Left renal pelvis (tissue), 4 donors: ENCODE measurements at places on chromosomes 3 and 15.

DNA sequence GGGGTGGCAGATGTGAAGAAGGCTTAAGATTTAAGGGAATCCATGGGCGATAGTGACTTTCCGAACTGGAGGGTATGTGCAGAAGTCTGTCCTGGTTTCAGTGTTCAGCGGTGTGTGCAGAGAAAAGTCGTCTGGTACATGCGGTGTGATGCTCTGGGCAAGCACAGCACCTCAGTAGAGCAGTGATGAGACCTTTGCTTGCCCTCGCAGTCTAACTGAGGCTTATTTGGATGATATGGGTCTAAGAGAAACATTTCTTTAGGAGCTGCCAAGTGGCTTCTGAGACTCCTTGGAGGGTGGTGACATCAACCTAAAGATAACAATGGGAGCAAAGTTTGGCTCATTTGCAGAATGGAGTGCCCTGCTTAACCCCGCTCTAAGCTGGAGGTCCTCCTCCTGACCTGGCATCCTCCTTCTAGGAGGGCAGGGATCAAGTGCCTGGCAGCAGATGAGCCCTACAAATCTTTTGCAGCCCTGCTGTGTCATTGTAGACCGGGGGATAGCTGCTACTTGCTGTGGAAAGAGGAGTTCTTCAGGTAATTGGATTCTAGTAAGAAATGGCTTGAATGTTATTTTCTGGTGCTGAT is 228.1 kb upstream of the AZI2 start:
- peak; percentile 2 for DNase-seq

GRCh38 chr15:53586799-53587198 is 172.7 kb downstream of the WDR72 start:
- no peak for DNase-seq

DNA sequence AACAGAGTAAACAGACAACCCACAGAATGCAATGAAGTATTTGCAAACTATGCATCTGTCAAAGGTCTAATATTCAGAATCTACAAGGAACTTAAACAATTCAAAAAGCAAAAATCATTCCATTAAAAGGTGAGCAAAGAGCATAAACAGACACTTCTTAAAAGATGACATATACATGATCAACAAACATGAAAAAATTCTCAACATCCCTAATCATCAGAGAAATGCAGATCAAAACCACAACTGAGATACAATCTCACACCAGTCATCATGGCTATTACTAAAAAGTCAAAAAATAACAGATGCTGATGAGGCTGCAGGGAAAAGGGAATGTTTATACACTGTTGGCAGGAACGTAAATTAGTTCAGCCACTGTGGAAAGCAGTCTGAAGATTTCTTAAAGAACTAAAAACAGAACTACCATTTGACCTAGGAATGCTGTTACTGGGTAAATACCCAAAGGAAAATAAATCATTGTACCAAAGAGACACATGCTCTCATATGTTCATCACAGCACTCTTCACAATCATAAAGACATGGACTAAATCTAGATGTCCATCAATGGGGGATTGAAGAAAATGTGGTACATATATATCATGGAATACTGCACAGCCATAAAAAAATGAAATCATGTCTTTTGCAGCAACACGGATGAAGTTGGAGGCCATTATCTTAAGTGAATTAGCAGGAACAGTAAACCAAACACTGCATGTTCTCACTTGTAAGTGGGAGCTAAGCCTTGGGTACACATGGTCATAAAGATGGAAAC is 393.3 kb upstream of the CBLB start:
- no peak for DNase-seq

DNA sequence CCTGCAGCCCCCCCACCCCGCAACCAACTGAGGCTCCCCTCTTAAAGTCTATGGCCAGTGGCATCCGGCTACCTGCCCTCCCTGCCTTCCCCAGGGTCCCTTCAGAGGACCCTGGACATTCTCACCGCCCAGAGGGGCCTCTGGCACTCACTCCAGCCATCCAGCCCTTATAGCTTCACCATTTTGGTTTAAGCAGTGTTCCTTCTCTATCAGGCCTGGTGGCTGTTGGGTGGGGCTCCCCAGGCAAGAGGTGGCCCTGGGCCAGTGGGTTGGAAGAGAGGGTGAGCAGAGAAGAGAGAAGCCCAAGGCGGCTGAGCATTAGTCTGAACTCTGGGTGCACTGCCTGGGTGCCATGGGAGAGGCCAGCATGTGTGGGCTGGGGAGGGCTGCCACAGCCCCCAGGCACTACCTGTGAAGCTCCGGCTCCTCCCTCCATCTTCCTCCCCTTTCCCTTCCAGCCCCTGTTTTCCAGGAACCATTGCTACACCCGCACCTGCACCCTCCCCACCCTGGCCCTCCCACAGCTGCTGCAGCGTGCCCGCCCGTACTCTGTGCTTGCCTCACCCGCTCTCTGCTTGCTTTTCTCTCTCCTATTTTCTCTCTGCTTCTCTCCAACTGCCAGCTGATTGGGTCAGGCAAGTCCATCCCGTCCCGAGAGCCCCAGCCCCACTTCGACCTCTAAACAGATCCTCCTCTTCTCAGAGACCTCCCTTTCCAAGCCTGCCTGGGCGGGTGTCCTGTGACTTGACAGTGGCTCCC is 168.2 kb downstream of the TBC1D2B start:
- no peak for DNase-seq

- DNase-seq: no peak
Measured at GRCh38 chr3:69313251-69313650, 72.6 kb downstream of the FRMD4B start.

GRCh38 chr3:184679056-184679816 is 32.6 kb downstream of the MAGEF1 start:
- DNase-seq: peak; percentile 72

DNA sequence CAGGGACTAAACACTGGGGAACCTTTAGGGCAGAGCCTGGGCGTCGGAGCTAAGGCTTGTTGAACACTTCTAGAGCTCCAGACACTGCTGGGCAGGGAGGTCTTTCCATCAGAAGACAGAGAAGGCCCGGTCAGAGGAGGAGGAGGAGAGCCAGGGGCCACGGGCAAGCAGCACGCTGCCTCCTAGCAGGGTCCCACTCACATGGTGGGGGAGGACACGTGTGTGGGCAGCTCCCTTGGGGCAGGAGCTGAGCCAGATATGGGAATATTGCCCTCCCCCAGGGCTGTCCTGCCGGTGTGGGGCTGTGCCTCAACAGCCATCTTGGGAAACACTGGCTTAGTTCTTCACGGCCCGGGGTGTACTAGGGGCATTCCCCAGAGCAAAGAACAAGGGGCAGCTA is 89.6 kb upstream of the TLE3 start:
- no peak for DNase-seq

DNA sequence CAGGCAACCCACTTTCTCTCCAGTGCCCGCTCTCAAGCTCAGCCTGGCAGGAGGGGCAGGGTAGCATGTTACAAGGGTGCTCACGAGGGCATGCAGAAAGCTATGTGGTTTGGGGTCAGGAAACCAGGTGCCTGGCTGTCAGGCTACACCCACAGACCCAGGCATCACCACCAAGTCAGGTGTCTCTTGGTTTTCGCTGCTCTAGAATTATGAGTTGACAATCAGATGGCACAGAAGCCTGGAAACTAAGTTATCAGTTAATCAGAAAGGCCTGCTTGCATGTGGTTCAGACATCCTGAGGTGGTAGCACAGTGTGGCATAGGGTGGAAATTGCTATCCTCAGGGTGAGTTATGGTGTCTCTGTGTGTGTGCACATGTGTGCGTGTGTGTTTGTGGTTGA is 16.2 kb upstream of the CCR9 start:
- no peak for DNase-seq

GRCh38 chr3:66037986-66038369 is 740 bp downstream of the MAGI1 start:
- DNase-seq: no peak

DNA sequence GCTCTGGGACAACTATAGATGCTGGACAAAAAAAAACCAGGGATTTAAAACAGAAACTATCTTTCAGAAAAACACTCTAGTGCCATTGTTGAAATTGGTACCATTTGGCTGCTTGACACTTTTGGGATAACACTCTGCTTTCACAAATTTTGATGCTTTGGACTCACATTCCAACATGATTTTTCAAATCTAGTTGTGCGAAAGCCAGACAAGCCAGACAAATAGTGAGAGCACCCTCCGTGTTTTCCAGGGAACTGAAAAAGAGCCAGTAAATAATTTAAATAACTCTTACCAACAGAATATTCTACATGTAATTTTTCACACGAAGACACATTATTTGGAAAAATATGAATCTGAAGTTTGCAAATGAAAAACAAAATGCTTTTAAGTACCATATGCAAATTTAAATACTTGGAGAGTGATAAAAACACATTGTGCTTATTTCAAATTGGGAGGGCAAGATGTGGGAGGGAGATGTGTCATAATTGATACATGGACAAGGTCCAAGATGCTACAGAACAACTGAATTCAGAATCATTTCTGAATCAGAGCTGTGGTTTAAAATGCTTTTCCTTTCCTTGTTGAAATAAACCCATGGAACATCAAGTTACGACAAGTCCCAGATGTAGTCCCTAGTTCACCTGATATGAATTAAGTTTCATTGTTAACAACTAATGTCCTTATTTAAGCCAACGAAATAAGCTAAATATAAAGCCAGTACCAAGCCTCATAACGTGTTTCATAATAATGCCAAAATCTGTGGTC is 144.2 kb upstream of the SOX2 start:
- no peak for DNase-seq

DNA sequence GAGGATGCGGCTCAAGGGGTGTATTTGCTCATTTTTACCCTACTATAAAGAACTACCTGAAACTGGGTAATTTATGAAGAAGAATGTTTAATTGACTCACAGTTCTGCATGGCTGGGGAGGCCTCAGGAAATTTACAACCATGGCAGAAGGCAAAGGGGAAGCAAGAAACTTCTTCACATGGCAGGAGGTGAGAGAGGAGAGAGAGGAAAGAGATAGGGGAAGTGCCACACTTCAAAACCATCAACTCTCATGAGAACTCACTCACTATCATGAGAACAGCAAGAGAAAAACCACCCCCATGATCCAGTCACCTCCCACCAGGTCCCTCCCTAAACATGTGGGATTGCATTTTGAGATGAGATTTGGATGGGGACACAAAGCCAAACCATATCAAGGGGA is 192.7 kb downstream of the DIPK2A start:
- no peak for DNase-seq

DNA sequence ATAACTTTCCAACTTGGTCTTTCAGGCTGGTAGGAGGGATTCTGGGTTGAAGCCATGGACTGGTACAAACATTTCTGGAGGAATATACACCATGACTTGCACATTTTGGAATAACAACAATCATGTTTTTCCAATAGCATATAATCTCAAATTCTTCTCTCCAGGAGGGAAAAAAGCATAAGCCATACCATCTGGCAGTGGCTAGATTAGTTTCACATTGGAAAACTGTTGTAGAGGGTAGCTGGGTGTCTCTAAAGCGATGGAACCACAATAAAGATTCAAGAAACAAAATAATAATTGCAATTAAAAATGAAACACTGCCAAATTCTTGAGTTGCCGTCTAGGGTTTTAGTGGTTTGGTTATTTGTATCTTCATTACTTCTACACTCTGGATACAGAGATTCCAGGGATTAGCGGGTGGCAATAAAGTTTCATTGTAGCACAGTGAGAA is 278.5 kb upstream of the RASGRP1 start:
- DNase-seq: no peak

DNA sequence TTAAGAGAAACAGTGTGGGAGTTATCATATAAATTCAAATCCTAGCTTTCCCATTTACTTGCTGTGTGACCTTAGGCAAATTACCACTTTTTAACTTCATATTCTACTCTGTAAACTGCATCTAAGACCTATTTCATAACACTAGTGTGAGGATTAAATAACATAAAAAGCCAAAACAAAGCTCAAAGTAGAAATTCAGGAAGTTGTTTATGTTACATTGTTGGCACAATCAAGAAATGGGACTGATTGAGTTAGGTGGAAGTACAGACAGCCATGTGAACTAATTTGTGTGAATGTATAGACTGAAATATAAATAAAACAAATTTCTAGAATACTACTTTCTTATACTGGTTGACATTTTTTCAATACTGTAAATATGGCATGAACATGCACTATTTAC is 131.7 kb downstream of the STAG1 start:
- DNase-seq: no peak

DNA sequence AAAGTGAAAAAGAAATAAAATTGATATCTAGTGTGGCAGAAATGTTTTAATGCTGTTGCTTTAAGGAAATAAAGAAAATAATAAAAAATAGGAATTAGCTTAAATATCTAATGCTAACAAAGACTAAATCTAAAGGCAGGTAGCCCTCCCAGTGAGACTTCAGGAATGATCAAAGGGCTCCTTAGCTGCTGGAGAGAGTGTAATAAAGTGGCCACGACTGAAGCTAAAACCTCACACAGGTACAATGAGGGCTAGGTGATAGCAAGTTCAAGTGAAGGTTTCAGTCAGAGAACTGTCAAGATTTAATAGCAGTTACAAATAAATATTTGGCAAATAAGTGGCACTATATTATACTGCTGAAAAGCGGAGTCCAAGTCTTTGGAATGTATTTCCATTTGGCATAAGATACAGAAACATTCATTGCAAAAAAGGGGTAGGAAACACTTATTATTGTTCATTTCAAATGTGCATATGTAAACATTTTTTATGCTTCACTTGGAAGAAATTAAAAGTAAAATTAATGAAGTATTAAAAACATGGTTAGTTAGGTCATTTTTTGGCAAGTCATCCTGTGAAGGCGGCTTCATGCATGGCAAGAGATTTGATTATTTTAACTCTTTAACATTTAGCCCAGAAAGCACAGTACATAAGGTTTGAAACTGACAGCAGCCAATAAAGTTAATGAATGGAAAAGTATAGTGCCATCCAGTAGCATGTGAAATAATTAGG is 168.2 kb downstream of the ECT2 start:
- DNase-seq: no peak

DNA sequence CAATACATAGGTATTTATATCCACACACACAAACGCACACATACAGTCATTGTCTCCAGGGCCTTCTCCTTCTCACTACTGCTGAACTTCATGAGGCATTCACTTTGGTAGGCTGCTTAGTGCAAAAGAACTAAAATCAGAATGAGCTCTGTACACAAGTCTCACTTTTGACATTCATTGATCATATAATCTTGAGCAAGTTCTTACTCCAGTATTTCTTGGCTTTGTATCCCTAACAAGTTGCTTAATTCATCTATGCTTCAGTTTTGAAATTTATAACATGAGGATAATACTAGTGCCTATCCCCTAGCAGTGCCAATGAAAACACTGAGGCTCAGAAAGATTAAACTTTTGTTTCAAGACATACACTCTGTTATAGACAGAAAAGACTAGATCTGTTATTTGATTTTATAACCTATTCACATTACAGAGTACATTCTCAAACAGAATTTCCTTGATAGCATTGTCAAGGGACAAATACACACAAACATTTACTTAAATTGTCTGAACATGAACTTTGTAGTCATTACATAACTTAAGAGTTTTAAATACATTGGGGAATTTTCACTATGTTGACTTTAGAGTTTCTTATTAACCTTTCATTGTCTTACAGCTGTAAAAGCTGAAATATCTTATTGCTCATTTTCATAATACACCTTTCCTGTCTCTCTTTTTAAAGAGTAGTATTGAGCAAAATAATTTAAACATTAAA is 55.0 kb upstream of the SI start:
- DNase-seq: no peak
